Stimulated activated CD8-positive, alpha-beta memory T cell treated with anti-CD3 and anti-CD28 coated beads, Interleukin-4, amount 100 ng/mL, for 1 hour (primary cell): ENCODE measurements at places on chromosomes 1 and 21.

- DNase-seq: no peak
These were observed 68.8 kb downstream of the RPS6KC1 start for GRCh38 chr1:213119794-213120193.

GRCh38 chr1:6212193-6212959, 6.5 kb downstream of the RNF207 start:
- DNase-seq: no peak

- DNase-seq: no peak
These were observed 16.8 kb downstream of the PTPRC start for GRCh38 chr1:198655459-198656121.

- no peak for DNase-seq
These were observed 75.8 kb upstream of the WNT4 start for GRCh38 chr1:22218618-22219250.
